ENCODE measurements at places on chromosomes 3 and 15. TPM values are rescaled to one million over a fixed set of nuclear protein-coding genes. Genes with fewer than 3 reads are reported as not detected.
A peak's percentile ranks its signal among the peaks of the same experiment; 100 is the strongest.

GRCh38 chr15:81780966-81781365 is 264.9 kb downstream of the MEX3B start:
- no peak overlapping the region for H3K27ac ChIP-seq
- no peak for DNase-seq
- no peaks in the 10 kb centered on the region for H3K36me3 ChIP-seq
- H3K4me1 ChIP-seq: no peaks in the 10 kb centered on the region
- H3K27me3 ChIP-seq: no peaks in the 10 kb centered on the region

DNA sequence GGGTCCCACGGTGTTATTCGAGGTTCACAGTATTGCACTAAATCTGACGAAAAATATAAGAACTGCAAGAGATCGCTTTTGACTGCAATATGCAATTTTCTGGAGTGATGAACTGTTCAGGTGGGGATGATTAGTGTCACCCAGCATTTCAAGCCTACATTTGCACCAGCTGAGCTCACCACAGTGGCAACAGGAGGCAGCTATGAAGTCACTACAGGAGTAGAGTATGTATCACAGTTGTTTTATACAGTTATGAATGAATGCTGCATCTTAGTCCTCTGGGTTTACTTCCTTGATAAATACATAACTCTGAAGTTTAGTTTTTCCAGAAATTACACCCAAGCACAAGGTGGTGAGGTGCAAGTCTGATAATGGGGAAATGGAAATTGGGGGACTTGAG is 69.6 kb downstream of the CHSY1 start:
- DNase-seq: no peak
- peaks cover 62% of the 10 kb centered on the region for H3K36me3 ChIP-seq
- peaks cover 71% of the 10 kb centered on the region for H3K4me1 ChIP-seq
- H3K27ac ChIP-seq: peak overlapping the region; percentile 22

- H3K27ac ChIP-seq: no peak overlapping the region
- H3K36me3 ChIP-seq: peaks cover 33% of the 10 kb centered on the region
- DNase-seq: no peak
- peaks cover 22% of the 10 kb centered on the region for H3K4me1 ChIP-seq
- H3K27me3 ChIP-seq: no peaks in the 10 kb centered on the region
- H3K4me3 ChIP-seq: no peak overlapping the region
Observed at GRCh38 chr3:177066068-177066467, 131.2 kb downstream of the TBL1XR1 start.

Gene FOXB1
- 0.50 TPM for total RNA-seq

- peak overlapping the region; percentile 80 for H3K4me3 ChIP-seq
- no peaks in the 10 kb centered on the region for H3K27me3 ChIP-seq
- peaks cover 54% of the 10 kb centered on the region for H3K36me3 ChIP-seq
- DNase-seq: peak; percentile 96
- H3K4me1 ChIP-seq: peaks cover 69% of the 10 kb centered on the region
- H3K27ac ChIP-seq: peak overlapping the region; percentile 93
Observed at GRCh38 chr3:46987743-46988401, 8.4 kb downstream of the NBEAL2 start.

DNA sequence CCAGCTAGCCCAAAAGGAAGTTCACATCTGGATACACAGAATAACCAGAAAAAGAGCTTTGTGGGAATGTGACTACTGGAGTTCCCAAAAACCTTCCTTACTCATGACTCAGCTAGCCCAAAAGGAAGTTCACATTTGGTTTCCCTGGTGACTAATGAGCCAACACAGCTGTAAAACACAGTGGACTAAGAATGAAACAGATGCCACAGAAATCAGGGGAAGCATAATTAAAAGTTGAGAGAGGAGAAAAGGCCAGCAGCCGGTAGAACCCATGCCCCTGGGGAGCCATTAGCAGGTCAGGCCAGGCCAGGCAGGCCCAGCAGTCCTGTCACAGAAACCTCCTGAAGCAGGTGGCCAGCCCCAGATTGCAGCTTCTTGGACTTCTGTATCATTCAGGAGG is 130.3 kb downstream of the GHSR start:
- H3K36me3 ChIP-seq: no peaks in the 10 kb centered on the region
- no peak overlapping the region for H3K27ac ChIP-seq
- no peaks in the 10 kb centered on the region for H3K27me3 ChIP-seq
- H3K4me3 ChIP-seq: no peak overlapping the region

GRCh38 chr3:191369616-191370010 is 39.3 kb upstream of the UTS2B start:
- H3K27ac ChIP-seq: no peak overlapping the region
- DNase-seq: no peak
- no peaks in the 10 kb centered on the region for H3K36me3 ChIP-seq
- H3K27me3 ChIP-seq: no peaks in the 10 kb centered on the region

DNA sequence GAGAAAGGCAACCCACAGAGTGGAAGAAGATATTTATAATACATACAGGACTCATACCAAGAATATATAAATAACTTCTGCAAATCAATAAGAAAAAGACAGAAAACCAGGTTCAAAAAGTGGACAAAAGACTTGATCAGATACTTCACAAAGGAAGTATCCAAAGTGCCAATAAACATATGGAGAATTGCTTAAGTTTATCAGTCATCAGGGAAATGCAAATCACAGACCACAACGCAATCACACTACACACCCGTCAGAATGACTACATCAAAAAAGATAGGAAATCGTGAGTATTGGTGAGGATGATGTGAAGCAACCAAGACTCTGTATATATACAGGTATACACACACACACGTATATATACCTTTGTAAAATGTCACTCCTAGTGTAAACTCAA is 180.6 kb downstream of the FAM43A start:
- no peaks in the 10 kb centered on the region for H3K36me3 ChIP-seq
- no peak overlapping the region for H3K27ac ChIP-seq
- H3K4me1 ChIP-seq: no peaks in the 10 kb centered on the region
- H3K27me3 ChIP-seq: peaks cover 25% of the 10 kb centered on the region
- H3K4me3 ChIP-seq: no peak overlapping the region
- no peak for DNase-seq

Gene C2CD4A
- not detected for total RNA-seq

GRCh38 chr15:74624020-74624602 is 8.5 kb downstream of the CLK3 start:
- H3K4me1 ChIP-seq: peaks cover 46% of the 10 kb centered on the region
- no peak for DNase-seq
- no peak overlapping the region for H3K4me3 ChIP-seq
- peaks cover 92% of the 10 kb centered on the region for H3K36me3 ChIP-seq
- peak overlapping the region; percentile 46 for H3K27ac ChIP-seq
